ENCODE measurements at places on chromosomes 3 and 15.

- DNase-seq, result no peak
Observed at GRCh38 chr3:188294823-188295487, 141.0 kb downstream of the LPP start.

GRCh38 chr15:72229076-72229946, 1.7 kb downstream of the PKM start:
- no peak for DNase-seq

DNA sequence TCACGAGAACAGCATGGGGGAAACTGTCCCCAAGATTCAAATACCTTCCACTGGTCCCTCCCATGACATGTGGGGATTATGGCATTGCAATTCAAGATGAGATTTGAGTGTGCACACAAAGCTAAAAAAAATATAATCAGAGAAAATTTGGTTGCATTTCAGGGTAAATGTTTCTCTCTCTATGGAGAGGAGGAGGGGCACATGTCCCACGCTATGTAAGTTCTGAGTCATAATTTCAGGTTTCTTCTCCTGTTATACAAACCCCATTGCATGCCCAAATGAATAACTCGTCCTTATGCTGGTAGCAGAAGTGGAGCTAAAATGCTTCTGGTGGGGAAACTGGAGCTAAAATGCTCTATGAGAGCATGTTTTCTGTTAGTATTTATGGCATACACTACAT, 209.7 kb upstream of the DCBLD2 start:
- no peak for DNase-seq

GRCh38 chr15:70512772-70513362, 250.5 kb downstream of the UACA start:
- peak; percentile 42 for DNase-seq

DNA sequence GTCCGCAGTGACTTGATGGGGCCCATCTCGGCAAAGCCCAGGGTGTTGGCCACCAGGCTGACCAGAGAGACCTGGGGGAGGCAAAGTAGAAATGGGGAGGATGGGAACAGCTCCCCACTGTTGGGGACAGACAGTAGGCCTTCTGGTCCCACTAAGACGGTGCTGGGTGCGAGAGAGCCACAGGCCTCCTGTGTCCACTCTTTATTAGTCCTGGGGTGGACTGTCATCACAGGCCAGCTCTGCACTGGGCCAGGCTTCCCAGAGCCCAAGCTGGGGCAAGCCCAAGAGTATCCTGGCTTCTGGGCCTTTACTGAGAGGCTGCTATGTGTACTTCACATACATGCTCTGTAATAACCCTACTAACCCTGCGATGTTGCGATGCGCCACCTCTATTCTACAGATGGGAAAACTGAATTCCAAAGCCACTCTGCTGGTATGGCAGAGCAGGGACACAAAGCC, 66.4 kb downstream of the EXOG start:
- no peak for DNase-seq

All from stimulated activated CD8-positive, alpha-beta memory T cell treated with anti-CD3 and anti-CD28 coated beads, Interleukin-4, amount 100 ng/mL, for 24 hours (primary cell).